H4 (cell line): ENCODE measurements at places on chromosomes 7 and 10.

GRCh38 chr10:25842146-25842545, 91.9 kb upstream of the MYO3A start:
- no peak for DNase-seq

GRCh38 chr10:5493691-5494090, 5.7 kb downstream of the CALML5 start:
- no peak for DNase-seq

DNA sequence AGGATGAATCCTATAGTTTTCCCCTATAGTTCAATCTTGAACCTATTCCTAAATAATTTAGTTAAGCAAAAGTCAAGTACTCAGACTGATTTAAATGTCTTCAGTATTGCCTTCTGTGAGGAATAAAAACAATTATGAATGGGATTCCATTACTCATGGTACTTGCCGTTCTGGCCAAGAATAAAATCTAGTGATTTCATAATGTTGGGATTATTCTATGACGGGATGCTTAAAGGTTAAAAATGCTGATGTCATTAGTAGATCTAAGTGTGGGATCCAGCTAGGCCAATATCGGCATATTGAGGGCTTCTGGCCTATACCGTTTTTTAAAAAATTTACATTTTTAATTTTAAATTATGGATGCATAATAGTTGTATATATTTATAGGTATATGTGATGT, 5.3 kb downstream of the BPGM start:
- no peak for DNase-seq

GRCh38 chr7:76063525-76063924, 15.6 kb downstream of the MDH2 start:
- DNase-seq, result no peak

DNA sequence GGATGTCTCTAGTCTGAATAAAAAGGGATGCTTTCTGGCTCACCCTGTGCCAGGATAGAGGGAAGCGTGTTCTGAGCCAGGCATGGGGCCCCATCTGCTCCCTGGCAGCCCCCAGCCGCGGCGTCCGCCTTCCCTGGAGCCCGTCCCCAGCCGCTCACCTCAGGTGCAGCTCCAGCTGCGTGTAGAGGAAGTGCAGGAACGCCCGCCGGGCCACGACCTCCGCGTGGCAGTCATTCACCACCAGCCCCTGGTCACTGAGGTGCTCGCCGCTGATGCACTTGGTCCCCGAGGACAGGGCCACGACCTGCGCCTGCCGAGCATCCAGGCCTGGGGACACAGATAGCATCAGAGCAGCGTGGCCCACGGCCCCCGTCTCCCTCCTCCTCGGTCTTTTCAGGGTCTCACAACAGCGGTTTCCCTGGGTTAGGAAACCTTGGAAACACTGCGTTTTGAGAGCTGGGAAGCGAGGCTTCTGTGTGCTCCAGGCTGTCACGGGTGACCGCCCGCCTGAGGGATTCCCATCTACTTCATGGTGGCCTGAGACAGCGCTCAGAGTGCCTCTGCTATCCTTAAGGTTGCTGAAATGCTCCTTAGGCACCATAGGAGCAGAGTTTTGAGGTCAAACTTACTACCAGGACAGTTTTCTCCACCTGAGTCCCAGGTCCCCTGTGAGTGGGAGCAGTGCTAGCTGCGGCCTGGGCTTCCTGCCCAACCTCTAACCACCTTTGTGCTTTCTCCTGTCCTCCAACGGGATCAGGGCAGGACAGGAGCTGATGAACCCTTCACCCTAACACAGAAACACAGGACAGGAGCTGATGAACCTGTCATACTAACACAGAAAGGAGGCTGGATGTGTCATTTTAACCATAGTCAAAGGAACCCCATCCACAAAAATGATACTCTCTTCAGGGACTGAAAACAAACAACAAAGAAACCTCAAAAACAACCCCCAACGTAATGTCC, 186.1 kb downstream of the WDR37 start:
- DNase-seq, result no peak

GRCh38 chr10:58638388-58638787, 125.7 kb downstream of the BICC1 start:
- DNase-seq, result peak; percentile 36

DNA sequence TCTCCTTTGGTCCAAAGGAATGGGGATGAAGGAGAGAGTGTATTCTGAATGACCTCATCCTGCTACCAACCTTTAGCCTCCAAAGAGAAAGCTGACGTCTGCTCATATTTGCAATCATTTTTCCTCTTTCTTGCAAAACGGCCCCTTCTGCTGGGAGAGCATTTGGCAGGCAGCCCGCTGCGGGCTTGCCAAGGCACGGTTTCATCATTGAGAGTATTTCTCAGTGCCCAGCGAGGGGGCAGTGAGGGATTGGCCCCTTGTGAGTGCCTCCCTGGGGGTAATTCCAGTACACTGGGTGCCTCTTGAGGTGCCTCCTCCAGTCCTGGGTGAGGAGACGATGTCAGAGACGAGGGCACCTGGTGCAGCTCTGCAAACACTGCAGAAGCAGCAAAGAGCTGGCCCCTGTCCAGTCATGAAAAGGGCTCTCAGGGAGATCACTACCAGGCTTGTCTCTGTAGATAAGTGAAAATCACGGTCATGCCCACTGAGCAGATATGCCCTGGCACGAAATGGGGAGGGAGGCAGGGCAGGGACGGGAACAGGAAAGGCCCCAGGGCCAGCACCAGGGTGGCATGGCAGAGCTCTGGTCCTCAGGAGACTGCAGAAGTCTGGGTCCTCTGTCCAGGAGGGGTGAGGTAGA, 48.7 kb upstream of the SHH start:
- peak; percentile 61 for DNase-seq

DNA sequence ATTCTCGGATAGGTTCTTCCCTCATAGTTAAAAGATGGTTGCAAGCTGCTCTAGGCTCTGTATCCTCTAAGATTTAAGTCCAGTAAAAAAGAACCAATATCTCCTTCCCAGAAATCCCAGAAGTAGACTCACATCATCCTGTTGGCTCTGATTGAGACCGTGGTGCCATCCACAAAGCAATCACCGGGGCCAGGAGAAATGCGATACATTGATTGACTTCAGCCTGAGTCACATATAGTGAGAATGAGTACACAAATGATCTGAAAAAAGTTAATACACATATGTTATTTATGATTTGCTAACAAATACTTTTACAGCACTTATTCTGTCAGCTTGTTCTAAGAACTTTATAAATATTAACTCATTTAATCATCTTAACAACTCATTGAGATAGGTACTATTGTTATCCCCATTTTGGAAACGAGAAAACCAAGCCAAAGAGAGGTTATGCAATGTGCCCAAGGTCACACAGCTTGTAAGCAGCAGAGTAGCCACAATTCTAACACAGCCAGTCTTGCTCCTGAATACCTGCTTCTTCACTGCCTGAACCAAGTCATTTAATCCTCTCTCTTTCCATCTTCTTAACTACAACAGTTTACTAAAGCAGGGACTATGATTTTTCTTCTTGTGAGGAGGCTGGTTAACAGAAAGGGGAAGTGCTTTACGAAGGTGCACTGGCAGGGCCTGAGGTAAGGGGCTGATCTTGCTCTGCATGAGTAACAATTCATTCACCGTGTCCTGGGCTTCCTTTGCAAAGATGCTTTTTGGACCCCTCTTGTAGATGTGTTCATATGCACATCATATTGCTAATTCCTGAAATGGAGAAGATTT, 177.0 kb downstream of the REEP3 start:
- DNase-seq, result no peak

DNA sequence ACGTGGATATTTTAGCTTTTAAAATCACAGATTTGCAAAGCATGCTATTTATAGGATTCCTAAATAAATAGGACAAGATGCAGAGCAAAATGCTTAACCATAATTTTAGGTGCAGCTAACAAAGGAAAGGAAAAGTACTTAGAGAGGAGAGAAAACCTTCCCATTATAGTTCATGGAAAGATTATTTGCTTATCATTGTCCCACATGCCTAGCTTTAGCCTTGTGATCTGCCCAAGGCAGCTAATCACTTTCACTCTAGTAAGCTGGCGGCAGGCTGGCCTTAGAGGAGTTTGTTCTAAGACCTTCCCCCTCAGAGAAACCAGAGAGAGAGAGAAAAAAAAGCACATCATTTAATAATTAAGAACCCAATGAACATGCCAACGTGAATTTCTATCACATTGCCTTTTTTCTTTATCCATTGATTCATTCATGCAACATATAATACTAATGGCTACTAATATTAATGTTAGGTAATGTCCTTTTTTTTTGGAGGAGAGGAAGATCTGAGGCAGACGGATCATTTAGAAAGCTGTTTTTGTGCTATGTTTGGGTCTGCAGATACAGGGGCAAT, 274.6 kb downstream of the ARL4A start:
- DNase-seq, result no peak

- DNase-seq, result no peak
Observed at GRCh38 chr7:47734287-47734948, 152.5 kb upstream of the TNS3 start.

- DNase-seq, result no peak
Observed at GRCh38 chr10:6154566-6154965, 48.2 kb upstream of the PFKFB3 start.

DNA sequence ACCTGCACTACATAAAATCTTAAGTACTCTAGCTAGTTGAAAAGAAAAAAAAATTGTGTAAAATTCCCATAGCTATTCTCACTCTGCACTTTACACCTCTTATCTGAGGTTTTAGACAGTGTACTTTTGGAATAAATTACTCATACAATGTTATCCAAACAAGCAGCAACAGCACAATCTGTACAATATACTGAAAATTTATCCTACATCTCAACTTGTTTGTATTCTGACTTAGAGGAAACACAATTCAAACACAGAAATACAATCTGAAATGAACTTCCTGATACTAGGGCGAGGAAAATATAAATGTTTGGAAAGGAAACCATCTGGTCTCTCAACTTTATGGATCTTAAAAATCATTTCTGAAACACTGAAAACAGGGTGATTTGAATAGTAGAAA, 381.7 kb downstream of the THSD7A start:
- no peak for DNase-seq

DNA sequence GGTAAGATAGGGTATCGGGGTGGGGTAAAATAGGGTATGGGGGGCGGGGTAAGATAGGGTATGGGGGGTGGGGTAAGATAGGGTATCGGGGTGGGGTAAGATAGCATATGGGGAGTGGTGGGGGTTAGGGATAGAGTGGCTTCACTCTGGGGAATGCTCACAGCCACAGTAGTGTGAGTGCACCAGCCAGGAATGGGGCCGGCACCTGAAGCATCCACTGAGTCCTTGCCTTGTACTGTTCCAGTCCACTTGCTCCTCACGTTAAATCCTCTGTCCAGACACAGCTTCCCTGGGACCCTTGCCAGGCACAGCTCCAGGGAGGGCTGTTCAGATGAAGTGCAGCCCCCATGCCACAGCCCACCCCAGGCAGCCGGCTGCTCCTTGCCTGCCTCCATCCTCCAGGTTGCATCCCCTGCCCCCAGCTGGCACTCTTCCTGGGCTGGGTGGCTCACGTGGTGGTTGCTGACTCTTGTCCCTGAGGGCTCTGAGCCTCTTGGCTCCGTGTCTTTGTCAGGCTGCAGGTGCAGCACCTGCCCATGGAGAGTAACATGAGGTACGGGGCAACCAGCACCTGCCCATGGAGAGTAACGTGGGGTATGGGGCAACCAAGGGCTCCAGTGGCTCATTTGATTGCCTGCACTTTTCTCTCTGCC, 268.4 kb downstream of the TCERG1L start:
- no peak for DNase-seq

GRCh38 chr7:43463401-43463980, 119.4 kb upstream of the STK17A start:
- DNase-seq, result no peak

DNA sequence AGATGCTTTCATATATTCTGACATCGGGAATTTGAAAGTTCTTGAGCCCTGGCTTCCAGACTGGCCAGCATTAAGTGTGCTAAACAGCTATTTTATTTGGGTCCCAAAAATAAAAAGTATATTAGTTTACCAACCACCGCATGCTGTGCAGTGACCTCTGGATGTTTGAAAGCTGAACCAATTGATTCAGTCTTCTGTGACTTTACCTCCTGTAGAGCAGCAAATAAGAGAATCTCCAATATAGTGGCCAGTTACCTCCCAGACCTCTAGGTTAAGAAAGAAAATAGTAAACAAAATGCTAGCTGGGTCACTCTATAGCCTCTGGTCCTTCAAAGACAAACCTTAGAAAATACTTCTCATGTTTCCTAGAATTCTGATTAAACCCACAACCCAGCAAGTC, 424.6 kb upstream of the NFE2L3 start:
- no peak for DNase-seq

DNA sequence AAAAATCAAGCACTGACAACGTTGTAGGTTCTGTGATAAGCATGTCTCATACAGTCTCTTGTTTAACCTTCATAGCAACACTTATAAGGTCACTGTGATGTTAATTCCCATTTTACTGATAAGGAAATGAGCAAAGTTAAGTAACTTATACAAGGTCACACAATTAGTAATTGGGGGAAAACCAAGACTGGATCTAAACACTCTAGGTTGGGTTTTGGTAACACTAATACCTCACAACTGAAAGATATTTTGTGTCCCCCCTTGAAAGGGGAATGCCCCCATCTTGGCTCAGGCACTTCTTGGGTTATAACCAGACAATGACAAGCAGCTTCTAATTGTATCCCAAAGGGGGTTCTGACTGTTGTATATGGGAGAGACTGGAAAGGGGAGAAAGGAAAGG, 36.0 kb upstream of the ABCB4 start:
- no peak for DNase-seq

GRCh38 chr7:23214938-23215337, 31.6 kb upstream of the GPNMB start:
- DNase-seq, result no peak

- DNase-seq, result no peak
Observed at GRCh38 chr7:47132471-47132870, 449.4 kb downstream of the TNS3 start.

DNA sequence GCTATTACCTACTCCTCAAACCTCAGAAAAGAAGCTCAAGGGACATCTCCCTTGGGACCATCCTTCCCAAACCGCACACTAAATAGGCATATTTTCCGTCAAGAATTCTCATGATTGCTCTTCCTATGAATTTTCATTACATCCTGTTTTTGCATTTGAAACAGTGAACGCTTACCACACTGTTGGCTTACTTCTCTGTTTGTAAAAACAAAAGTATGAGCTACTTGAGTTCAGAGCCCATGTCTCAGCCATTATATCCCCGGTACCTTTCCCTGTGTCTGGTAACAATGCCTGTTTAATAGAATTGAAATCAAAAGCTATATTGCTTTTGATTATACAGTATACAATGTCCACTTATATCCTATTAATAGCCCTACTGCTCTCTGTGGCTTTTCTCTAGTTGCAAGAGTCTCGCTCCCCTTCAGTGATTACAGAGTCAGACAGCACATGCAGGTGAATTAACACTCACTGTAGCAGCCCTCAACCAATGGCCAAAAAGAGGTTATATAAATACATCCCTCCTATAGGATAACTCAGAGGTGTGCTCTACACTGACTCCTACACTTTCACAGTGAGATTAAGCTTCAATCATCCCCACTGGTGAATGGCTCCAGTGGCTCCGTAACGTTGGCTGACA, 264.4 kb downstream of the SORCS1 start:
- no peak for DNase-seq

DNA sequence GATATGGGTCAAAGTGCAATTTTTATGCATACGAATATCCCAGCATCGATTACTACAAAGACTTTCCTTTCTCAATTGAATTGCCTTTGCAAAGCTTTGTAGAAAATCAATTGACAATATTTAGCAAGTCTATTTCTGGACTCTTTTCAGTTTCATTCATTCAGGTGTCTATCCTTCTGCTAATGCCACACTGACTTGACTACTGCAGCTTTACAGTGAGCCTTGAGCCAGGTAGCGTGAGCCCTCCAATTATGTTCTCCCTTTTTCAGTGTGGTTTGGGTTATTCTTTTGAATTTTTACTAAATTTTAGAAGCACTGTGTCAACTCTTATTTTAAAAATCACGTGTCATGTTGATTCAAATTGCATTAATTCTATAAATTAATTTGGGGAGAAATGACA, 19.5 kb upstream of the AKR1E2 start:
- DNase-seq, result no peak
